ENCODE measurements at places on chromosomes 3 and 15. TPM values are rescaled to one million over a fixed set of nuclear protein-coding genes. Genes with fewer than 3 reads are reported as not detected.

GRCh38 chr15:28903555-28903954 lies 17.8 kb downstream of the APBA2 start:
- no peaks in the 10 kb centered on the region for H3K27me3 ChIP-seq
- H3K36me3 ChIP-seq: no peaks in the 10 kb centered on the region
- no peak overlapping the region for H3K4me3 ChIP-seq
- no peaks in the 10 kb centered on the region for H3K4me1 ChIP-seq
- H3K27ac ChIP-seq: no peak overlapping the region

DNA sequence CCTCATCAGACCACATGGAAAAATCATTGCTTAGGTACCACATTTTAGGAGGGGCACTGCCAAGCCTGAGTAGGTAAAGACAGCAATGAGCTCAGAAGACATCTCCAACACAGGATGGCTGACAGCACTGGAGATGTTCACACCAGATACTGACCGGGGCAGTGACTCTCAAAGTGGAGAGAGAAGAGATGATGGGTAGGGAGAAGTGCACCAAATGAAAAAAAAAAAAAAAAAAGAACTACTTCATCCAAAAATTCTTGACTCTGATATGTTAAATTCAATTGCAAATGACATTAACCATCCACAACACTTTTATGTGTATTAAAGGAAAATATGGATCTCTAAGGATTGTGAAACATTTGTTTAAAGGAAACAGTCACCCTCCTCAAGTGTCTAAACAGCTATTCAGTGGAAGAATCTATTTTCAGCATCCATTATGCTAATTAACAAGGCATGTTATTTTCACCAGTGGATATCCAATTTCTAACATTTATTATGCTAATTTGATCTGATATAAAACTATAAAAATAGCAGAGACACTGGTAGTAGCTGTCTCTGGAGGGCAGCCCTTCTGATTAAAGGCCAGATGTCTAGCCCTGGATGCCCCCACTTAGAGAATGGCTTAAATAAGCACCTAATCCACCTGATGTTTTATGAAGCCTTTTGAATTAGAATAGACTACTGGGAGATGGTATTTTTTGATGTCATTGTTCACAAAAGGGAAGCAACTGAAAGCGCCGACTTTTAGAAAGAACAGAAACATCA lies 48.2 kb upstream of the VGLL4 start:
- no peak for DNase-seq
- no peak overlapping the region for H3K4me3 ChIP-seq
- peaks cover 4% of the 10 kb centered on the region for H3K36me3 ChIP-seq
- no peaks in the 10 kb centered on the region for H3K4me1 ChIP-seq
- no peaks in the 10 kb centered on the region for H3K27me3 ChIP-seq

DNA sequence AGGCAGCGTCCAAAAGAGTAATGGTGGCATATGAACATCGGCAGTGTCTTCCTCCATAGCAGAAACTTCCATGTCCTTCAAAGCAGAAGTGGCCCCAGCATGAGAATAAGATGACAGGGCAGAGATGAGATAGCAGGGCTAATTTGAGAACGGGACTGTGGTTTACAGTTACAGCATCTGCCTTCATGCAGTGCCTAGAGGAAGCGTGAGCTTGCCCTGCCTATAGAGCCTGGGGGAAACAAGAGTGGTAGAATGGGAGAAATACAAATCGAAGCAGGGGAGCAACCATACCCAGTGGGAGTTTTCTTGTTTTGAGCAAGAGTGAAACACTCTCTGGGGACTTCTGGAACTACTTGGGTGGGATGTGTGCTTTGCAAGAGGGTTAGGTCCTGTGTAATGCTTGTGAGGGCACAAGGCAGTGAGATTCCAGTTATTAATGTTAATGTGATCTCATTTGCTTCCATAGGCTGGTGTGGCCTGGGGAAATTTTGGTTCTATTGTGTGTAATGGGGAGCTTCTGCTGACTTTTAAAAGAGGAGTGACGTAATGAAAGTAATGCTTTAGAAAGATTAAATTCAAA lies 616.9 kb downstream of the ZIC1 start:
- no peak overlapping the region for H3K27ac ChIP-seq
- no peak overlapping the region for H3K4me3 ChIP-seq

Gene PP2D1
- total RNA-seq: not detected

DNA sequence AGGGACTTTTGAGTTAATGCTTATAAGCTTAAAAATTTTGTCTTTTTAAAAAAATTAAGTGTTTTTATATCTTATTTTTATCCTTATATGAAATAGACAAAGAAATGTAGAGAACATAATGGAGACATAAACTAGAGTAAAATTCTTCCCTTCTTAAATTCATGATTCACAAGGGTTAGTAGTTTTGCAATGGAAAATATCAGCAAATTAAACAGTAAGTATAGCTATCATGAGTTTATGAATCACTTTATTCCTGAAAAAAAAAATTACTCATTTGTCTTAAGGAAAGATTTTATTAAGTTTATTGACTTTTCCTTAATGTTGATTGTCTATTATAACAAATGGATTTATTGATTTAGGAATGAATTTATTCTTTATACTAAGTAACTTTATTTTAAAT lies 4.3 kb downstream of the ATP6V1A start:
- DNase-seq: no peak
- H3K27ac ChIP-seq: no peak overlapping the region
- H3K27me3 ChIP-seq: no peaks in the 10 kb centered on the region
- H3K4me1 ChIP-seq: peaks cover 53% of the 10 kb centered on the region

GRCh38 chr3:108312656-108313055 lies 16.3 kb downstream of the HHLA2 start:
- H3K4me1 ChIP-seq: no peaks in the 10 kb centered on the region
- H3K4me3 ChIP-seq: no peak overlapping the region
- no peak overlapping the region for H3K27ac ChIP-seq
- no peaks in the 10 kb centered on the region for H3K36me3 ChIP-seq
- DNase-seq: no peak
- H3K27me3 ChIP-seq: no peaks in the 10 kb centered on the region

Gene HESX1
- total RNA-seq: 1.2 TPM

GRCh38 chr15:86203462-86203861 lies 123.8 kb downstream of the AGBL1 start:
- H3K36me3 ChIP-seq: no peaks in the 10 kb centered on the region
- H3K27ac ChIP-seq: no peak overlapping the region
- DNase-seq: no peak
- H3K4me1 ChIP-seq: no peaks in the 10 kb centered on the region

- H3K27me3 ChIP-seq: no peaks in the 10 kb centered on the region
- DNase-seq: no peak
- H3K4me3 ChIP-seq: no peak overlapping the region
- H3K36me3 ChIP-seq: no peaks in the 10 kb centered on the region
- no peak overlapping the region for H3K27ac ChIP-seq
- H3K4me1 ChIP-seq: no peaks in the 10 kb centered on the region
Observed at GRCh38 chr3:138687236-138687635, 78.7 kb downstream of the FAIM start.

GRCh38 chr3:117814975-117815374 lies 1105.4 kb downstream of the TUSC7 start:
- no peaks in the 10 kb centered on the region for H3K36me3 ChIP-seq
- H3K27ac ChIP-seq: peak overlapping the region; percentile 28
- DNase-seq: no peak
- peaks cover 19% of the 10 kb centered on the region for H3K4me1 ChIP-seq

Gene RAB6B
- 4.3 TPM for total RNA-seq

Gene CCDC80
- 5.7 TPM for total RNA-seq

- H3K4me3 ChIP-seq: no peak overlapping the region
- H3K27ac ChIP-seq: no peak overlapping the region
- H3K36me3 ChIP-seq: no peaks in the 10 kb centered on the region
- peaks cover 30% of the 10 kb centered on the region for H3K4me1 ChIP-seq
Observed at GRCh38 chr15:99592145-99592791, 26.5 kb downstream of the MEF2A start.

Gene RARRES1
- total RNA-seq: 15.8 TPM

Gene FSIP1
- 0.60 TPM for total RNA-seq

- no peak overlapping the region for H3K27ac ChIP-seq
- DNase-seq: no peak
- H3K27me3 ChIP-seq: no peaks in the 10 kb centered on the region
- H3K4me3 ChIP-seq: no peak overlapping the region
Observed at GRCh38 chr3:100603469-100603868, 5.9 kb upstream of the ADGRG7 start.

Gene FBXW12
- total RNA-seq: 0.11 TPM

GRCh38 chr3:4977853-4978203 lies 1.4 kb upstream of the BHLHE40 start:
- H3K36me3 ChIP-seq: no peaks in the 10 kb centered on the region
- H3K27me3 ChIP-seq: no peaks in the 10 kb centered on the region
- DNase-seq: no peak
- H3K4me3 ChIP-seq: peak overlapping the region; percentile 5
- H3K4me1 ChIP-seq: peaks cover 25% of the 10 kb centered on the region

Gene SERPINI2
- not detected for total RNA-seq

DNA sequence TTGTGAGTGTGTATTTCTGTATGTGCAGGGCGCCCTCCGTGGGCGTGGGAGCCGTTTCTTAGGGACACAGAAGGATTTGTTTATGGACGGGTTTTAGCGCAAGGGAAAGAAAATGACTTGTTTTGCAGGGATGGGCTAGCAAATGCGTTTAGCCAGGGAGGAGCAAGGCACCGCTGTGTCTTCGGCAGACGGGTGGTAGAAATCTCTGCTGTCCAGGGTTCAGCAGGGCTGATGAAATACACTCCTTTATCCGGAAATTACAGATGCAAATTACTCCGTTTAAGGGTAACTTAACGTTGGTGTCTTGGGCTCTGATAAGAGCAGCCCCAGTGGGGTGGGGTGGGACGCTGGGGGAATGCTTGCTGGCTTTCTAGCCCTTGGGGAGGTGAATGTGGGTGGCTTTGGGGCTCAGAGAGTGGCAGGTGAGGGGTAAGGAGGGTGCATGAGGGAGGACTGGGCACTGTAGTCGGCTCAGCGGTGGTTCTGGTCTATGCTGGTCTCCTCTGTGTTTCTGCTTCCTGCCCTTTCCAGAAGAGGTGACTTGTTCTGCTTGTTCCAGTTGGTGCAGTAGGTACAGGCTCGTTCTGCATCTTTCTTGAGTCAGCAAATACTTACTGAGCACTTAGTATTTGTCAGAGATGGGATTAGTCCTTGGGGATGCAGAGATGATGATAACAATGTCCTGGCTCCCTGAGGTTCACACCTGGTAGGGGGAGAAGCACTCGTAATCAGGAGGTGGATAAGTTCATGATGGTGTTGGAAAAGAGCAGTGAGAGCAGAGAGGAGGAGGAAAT lies 954 bp downstream of the SV2B start:
- peaks cover 30% of the 10 kb centered on the region for H3K27me3 ChIP-seq
- no peak for DNase-seq
- no peaks in the 10 kb centered on the region for H3K36me3 ChIP-seq
- peaks cover 16% of the 10 kb centered on the region for H3K4me1 ChIP-seq
- no peak overlapping the region for H3K4me3 ChIP-seq
- no peak overlapping the region for H3K27ac ChIP-seq

Gene ULK3
- 30.1 TPM for total RNA-seq

Gene ZNF770
- total RNA-seq: 34.9 TPM

DNA sequence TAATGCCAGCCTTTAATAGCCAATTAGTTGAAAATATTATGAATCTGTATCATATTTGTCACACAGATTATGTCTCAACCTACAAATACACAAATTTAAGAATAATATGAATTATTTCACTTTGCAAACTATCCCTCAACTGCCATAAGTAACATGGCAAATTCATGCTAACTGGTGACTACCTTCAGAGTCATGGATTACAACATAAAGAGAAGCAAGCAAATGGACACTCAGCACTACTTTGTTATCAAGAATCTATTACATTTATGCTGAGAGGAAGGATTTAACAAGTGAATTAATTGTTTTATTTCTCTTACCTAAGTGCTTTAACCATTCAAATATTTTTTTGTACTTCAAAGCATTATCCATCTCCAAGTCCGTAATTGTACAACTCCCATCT lies 103.1 kb upstream of the BCL6 start:
- no peaks in the 10 kb centered on the region for H3K4me1 ChIP-seq
- DNase-seq: no peak
- H3K27ac ChIP-seq: no peak overlapping the region
- H3K4me3 ChIP-seq: no peak overlapping the region

DNA sequence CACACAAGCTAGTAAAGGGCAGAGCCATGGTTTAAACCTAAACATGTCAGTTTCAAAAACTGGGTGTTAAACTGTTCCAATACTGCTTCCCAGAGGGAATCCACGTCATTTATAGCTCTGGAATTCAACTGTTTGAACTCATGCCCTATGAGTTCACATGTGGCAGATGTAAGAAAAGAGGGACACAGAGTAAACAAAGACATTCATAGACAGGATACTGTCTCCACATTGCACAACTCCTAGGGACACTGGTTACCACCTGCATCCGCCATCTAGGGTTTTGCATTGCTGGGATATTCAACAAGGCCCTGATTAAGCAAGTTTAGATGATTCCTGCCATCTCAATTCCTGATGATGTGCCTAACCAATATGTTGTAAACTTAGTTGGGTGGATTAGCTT lies 134.1 kb upstream of the COL8A1 start:
- H3K4me1 ChIP-seq: no peaks in the 10 kb centered on the region
- no peak overlapping the region for H3K27ac ChIP-seq
- H3K36me3 ChIP-seq: no peaks in the 10 kb centered on the region
- H3K4me3 ChIP-seq: no peak overlapping the region
- no peak for DNase-seq

Gene ATP13A4
- total RNA-seq: 0.14 TPM

DNA sequence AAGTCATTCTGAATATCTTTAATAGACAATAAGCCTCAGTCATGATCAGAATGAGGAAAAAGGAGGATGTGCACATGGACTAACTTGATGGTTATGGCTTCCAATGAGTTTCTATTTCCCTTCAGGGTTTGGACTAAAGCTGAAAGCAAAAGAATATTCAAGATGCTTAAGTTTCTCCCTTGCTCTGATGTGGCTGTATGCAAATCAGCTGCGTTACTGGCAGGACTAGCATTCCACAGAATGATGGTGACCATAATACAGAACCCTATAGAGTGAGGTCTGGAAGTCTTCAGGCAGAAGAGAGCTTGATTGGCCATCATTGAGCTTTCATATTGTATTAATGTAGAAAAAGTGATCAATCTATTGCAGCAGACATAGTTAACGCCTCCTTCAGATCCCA lies 466.0 kb downstream of the NLGN1 start:
- H3K36me3 ChIP-seq: no peaks in the 10 kb centered on the region
- no peak overlapping the region for H3K27ac ChIP-seq
- H3K27me3 ChIP-seq: no peaks in the 10 kb centered on the region
- H3K4me1 ChIP-seq: no peaks in the 10 kb centered on the region

DNA sequence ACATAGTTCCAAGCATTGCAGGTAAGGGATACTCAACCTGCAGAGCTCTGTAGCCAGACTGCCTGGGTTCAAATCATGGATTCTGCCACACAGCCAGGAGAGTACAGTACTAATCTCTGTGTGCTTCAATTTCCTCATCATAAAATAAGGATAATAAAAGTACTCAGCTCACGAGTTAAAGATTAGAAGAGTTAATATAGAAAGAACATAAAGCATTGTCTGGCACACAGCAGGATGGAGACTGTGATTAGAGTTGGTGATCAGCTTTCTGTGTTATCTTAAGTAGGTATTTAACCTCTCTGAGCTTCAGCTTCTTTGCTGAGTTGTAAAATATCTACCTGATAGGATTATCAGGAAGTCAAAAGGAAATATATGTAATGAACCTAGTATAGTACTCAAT lies 2.7 kb downstream of the CEP70 start:
- no peak overlapping the region for H3K4me3 ChIP-seq
- no peak for DNase-seq
- H3K4me1 ChIP-seq: peaks cover 11% of the 10 kb centered on the region
- H3K27ac ChIP-seq: no peak overlapping the region

- no peak overlapping the region for H3K4me3 ChIP-seq
- no peak for DNase-seq
- H3K4me1 ChIP-seq: no peaks in the 10 kb centered on the region
- no peak overlapping the region for H3K27ac ChIP-seq
- no peaks in the 10 kb centered on the region for H3K36me3 ChIP-seq
Observed at GRCh38 chr15:40498891-40499290, 28.1 kb downstream of the CHST14 start.

GRCh38 chr3:191523148-191523547 lies 62.2 kb downstream of the PYDC2 start:
- H3K36me3 ChIP-seq: no peaks in the 10 kb centered on the region
- DNase-seq: no peak
- H3K27ac ChIP-seq: no peak overlapping the region
- no peaks in the 10 kb centered on the region for H3K27me3 ChIP-seq
